ENCODE measurements at places on chromosomes 6 and 20.

- DNase-seq, result no peak
These were observed 8.9 kb downstream of the RWDD1 start for GRCh38 chr6:116580198-116580597.

GRCh38 chr6:145139140-145139850 is 596.0 kb downstream of the EPM2A start:
- DNase-seq, result no peak

DNA sequence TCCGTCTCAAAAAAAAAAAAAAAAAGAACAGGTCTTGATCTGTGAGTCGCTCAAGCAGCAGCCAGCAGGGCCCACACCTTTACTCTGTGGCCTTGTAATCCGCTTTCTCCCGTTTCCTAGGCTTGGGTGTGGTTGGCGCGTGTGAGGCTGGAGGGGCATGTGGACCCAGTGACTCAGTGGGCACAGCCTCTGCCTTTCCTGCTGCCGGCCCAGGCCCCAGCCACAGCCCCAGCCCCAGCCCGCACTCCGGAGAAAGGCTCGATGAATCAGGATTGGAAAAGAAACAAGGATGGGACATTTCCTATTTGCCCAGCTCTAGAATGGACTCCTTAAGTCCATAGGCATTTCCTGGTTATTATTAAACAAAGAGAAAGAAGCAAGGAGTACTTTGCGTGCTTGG is 4.3 kb downstream of the BHLHE23 start:
- no peak for DNase-seq

DNA sequence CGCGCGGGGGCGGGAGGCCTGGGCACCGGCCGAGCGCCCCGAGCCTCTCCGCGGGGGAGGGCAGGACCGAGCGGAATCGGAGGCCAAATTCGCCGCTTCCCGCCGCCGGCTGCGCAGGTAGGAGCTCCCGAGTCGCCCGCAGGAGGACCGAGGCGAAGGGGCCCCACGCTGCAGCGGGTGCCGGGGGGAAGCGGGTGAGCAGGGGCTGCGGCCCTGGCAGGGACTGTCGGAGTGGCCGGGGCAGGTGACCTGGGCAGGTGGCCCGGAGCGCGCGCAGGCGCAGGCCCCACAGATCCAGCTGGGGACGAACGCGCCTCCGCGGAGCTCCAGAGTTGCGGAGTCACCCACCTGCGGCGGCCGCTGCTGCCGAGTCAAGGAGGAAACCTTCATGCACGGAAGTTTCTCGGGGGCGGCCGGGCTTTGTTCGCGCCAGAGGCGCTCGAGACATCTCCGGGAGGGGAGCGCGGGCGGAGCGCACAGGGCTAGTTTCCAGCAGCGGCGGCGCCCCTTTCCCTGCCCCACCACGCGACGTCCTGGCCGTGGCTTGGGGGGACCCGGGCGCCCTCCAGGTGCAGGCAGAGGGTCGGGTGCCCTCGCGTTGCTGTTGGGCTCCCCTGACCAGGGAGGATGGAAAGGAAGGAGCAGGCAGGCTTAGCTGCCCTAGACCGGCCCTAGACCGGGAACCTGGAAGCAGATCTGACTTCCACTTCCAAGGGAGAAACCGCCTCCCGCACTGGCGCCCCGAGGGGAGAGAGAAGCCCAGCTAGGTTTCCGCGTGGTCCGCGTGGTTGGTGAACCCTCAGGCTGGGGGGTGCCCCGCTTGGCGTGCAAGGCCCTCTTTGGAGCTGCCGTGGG is 590 bp downstream of the SLCO4A1 start:
- DNase-seq, result no peak

DNA sequence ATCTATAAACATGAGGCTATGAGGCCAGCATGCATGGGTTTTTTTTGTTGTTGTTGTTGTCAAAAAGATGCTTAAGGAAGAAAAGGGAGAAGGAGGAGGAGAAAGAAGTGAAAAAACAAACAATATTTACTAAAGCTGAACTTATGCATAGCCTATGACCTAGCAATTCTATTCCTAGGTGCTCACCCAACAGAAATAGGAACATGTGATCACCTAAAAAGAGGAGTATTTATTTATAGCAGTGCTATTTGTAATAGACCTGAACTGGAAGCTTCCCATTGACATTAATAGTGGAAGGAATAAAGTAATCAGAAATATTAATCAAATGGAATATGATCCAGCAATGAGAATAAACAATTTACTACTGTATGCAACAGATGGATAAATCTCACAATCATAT is 156.5 kb upstream of the OLIG3 start:
- DNase-seq, result no peak

- no peak for DNase-seq
These were observed 5.7 kb downstream of the KCNG1 start for GRCh38 chr20:51017251-51017650.

GRCh38 chr20:43459022-43459942 is 1.6 kb downstream of the SRSF6 start:
- DNase-seq, result peak; percentile 71

GRCh38 chr20:53662595-53662994 is 69.0 kb upstream of the ZNF217 start:
- DNase-seq, result no peak

DNA sequence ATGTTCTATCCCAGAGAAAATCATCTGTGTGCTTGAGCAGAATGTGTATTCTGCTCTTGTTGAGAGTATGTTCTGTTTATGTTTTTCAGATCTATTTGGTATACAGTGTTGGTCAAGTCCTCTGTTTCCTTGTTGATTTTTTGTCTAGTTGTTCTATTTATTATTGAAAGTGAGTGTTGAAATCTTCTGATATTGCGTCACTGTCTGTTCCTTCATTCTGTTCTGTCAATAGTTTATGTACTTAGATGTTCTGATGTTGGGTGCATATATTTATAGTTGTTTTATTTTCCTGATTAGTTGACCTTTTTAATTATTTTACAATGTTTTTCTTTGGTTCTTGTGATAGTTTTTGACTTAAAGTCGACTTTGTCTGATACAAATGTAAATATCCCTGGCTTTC is 458.7 kb upstream of the HSF2 start:
- DNase-seq, result no peak

DNA sequence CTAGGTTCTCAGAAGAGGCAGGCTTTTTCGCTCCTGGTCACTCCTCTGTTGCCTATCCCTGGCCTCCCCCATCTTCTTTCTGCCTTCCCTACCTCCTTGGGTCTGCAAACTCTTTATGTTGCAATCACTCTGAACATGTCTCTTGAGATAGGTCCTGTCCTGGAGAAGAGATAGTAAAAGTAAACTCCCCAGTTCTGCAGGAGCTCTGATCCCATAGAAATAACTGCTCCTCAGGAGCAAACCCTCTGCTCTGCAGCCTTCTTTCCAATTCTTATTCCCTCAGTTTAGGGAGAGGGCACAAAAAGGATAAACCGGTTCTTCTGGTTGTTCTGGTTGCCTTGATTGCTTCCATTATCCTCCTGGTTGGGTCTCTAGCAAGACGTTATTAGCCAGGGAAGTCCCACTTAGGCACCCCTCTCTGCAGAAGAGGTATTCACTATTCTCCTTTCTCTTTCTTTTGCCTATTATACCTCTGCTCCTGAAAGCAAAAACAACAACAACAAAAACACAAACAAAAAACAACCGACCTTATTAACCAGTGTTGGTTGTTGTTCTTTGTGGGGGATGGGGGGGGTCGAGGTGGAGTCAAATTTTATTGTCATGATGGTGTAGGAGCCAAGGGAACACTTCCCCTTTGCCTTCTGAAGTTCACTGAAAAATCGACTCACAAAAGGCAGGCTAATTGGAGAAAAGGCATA is 973 bp downstream of the TRIM38 start:
- DNase-seq, result peak; percentile 49

Measured in hematopoietic multipotent progenitor cell treated with erythropoietin and hydrocortisone succinate and interleukin-3 and kit ligand, for 17 days (in vitro differentiated cells).